NCI-H2081 (cell line): ENCODE measurements at places on chromosomes 7 and 10.

DNA sequence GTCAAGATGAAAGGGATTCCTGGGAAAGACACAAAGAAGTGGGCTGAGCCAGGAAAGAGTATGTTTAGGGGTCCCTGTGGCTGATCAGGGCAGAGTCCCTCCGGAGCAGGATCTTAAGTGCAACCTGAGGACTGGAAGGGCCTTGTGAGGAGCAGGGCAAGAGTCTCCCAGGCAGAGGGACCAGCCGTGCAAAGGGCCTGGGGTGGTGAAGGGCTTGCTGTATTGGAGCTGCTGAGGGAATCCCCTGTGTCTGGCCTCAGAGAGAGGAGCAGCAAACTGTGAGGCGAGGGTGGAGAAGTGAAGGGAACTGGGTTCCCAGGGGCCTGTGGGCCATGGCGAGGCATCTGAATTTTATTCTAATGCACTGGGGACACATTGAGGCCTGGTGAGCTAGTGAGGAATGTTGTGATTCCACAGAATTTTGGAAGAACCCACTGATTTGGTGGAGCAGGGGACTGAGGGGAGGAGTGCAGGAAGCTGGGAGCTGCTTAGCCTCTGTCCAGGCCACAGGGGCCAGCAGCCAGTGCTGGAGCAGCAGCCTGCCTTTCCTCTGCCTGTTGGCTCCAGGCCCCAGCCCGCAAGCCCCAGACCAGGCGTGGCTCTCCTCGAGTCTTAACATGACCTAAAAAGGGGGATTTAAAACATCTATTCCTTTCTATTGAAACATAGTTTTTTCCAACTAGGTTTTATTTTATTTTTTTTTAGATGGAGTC is 138.4 kb upstream of the IGFBP3 start:
- DNase-seq, result no peak

- DNase-seq, result peak; percentile 12
Observed at GRCh38 chr7:55887821-55888247, 578 bp downstream of the ZNF713 start.

DNA sequence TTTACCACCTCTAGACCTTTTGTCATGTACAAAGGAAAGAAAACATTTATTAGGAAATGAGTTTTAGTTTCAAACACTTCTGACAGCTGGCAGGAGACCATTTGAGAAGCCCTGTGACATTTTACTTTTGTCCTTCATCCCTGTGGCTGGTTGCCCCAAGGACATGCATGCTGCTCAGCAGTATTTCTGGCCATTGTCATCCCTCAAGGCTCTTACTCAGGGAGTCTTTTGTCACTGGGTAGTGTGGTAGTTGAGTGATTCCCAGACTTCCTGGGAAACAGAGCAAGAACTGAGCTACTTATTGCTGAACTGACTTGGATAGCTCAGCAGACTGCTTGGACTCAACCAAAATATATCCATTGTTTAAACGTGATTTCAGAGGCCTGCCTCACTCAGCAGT is 142.8 kb downstream of the LRRC4 start:
- DNase-seq, result no peak

GRCh38 chr10:133394064-133394663 is at the start of gene MTG1:
TSS of gene MTG1 (plus strand) at chr10:133394157. CDS start at chr10:133394221, 64 bp downstream.
- DNase-seq, result peak; percentile 85

DNA sequence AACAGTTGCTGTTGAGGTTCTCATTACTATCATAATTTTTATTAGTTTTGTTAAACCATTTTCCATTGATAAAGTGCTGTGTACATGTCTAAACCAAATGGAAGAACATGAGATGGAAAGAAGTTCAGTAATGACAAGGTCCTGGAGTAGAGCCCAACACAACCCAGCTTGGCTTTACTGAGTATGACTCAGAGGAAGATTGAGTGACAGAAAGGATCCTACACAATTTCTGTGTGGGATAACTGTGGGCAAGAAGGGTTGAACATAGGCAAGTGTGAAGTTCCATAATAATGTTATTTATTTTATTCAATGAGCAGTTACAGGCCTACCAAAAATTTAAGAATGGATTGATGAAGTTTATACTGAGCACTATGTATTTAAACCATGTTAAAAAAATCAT is 15.9 kb downstream of the PRKG1 start:
- DNase-seq, result no peak

DNA sequence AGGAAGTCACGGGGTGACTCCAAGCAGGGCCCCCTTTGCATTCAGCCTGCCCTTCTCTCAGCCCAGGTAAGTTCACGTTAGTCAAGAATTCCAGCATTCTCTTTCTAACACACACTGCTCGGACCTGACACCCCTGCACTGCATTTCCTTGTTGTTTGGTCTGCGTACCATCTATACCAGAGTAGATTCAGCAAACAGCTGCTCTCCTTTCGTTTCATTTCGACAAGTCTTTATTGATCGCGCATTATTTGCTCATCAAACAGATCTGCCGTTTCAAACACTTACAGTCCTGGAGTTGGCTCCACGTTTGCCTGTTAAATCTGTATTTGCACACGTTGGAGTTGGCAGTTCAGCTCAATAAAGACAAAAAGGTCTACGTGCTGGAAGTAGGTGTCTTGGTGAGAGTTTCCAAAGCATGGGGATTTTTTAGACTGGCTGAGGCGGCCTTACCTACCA is 495.1 kb downstream of the RPS24 start:
- peak; percentile 51 for DNase-seq

GRCh38 chr7:107913851-107914250 is 22.9 kb downstream of the DLD start:
- no peak for DNase-seq

- DNase-seq, result peak; percentile 45
Observed at GRCh38 chr10:19819419-19820033, 3.3 kb downstream of the PLXDC2 start.

DNA sequence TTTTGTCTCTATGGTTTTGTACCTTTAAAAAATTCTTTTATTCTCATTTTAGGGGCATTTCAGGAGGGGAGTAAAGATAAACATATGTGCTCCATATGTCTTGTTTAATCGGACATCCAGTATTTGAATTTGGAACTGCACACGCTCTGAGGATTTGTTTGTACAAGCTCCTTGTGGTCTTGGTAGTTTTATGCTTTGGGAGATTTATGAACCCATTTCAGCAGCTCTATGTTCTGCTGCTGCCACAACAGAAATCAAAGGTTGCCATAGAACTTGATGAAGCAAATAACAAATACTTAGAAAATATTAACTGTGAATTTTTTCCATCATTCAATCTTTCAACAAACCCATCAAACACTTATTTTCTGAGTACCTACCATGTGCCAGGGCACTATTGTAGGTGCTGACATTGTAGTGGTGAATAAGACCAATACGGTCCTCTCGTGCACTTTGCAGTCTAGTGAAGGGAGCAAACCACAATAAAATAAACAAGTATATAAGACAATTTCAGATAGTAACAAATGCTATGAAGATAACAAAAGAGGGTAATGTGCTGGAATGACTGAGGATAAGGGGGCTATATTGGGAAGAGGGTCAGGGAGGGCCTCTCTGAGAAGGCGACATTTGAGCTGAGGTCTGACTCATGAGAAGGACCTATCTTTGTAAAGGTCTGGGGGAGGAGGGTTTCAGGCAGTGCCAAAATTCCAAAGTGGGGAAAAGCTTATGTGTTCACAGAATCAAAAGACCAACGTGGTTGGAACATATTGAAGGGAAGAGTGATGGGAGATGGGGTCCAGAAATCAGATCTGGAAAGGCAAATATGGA is 30.4 kb downstream of the MYPN start:
- DNase-seq, result no peak

- no peak for DNase-seq
Observed at GRCh38 chr10:43853369-43853768, 204.7 kb upstream of the ZNF32 start.

GRCh38 chr7:31549611-31550010 is 35.7 kb downstream of the ITPRID1 start:
- no peak for DNase-seq

GRCh38 chr7:6251653-6252052 is 20.8 kb downstream of the CYTH3 start:
- DNase-seq, result no peak

- DNase-seq, result peak; percentile 80
Observed at GRCh38 chr7:88432301-88432700, 125.6 kb upstream of the STEAP4 start.

- DNase-seq, result no peak
Observed at GRCh38 chr7:30973791-30974604, 10.2 kb downstream of the GHRHR start.

DNA sequence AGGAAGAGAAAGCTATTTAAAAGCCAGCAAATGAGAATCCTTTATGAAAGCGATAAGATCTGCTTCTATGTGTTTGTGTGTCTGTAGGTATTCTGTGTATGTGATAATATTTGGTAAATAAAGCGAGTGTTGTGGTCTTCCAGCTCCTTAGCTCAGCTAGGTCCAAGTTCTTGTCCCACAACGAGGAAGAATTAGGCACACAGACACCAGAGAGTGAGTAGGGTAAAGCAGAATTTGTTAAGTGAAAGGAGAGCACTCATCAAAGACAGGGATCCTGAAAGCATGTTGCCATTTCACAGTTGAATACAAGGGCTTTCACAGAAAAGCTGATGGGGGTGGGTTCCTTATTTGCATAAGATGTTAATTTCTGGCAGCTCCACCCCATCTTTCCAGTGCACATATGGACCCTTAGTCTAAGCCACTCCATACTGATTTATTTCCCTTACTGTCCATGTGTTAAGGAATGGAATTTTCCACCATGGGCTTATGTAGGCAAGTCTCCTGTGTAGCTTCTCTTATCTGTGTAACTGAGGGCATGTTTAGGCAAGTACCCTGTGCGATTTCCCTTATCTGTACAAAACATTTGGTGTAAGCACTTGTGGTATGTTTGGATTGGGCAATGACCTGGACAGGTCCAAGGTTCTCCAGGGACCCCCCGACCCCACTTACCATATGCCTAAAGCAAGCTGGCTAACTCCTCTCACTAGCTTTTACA is 165.9 kb upstream of the VIPR2 start:
- DNase-seq, result no peak

DNA sequence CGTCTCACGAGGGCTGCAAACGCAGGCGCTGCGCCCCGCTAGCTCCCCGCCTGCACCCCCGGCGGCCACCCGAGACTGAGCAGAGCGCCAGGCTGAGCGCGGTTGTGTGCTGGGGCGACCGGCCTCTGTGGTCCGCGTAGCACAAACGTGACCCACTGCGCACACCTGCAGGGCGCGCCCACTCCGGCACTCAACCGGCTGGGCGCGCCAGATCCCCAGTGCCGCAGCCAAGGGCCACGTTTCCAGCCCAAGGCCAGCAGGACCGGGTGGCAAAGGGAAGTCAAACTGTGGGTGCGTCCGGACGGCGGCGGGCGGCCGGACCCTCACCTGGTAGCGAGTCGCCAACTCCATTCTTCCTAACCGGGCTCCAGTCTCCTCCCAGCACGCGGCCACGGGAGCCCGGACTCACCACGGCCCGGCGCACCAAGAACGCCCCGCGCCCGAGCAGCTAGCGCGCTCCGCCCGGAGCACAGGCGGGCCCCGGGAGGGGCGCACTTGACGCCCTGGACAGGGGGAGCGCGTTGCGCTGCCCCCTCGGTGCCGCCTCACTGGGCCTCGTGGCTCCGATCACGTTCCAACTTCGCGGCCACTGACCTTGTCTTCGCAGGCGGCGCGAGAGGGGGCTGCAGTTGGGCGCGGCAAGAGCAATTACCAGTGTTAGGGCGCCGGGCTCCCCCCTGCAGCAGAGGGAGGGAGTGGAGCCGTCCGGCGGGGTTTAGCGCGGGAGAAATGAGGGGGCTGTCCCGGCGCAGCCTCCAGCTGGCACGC is at the start of gene CDCA7L:
Gene CDCA7L, minus strand, starts transcription at position 446 of the 768 bp plus-strand sequence. Its CDS starts 95 bp downstream, at position 351.
- peak; percentile 74 for DNase-seq

GRCh38 chr7:83947260-83947659 is 247.3 kb downstream of the SEMA3A start:
- DNase-seq, result no peak

GRCh38 chr10:31151301-31151700 is 119.6 kb upstream of the ZNF438 start:
- no peak for DNase-seq

- DNase-seq, result no peak
Observed at GRCh38 chr7:55212838-55213237, 152.3 kb upstream of the LANCL2 start.

DNA sequence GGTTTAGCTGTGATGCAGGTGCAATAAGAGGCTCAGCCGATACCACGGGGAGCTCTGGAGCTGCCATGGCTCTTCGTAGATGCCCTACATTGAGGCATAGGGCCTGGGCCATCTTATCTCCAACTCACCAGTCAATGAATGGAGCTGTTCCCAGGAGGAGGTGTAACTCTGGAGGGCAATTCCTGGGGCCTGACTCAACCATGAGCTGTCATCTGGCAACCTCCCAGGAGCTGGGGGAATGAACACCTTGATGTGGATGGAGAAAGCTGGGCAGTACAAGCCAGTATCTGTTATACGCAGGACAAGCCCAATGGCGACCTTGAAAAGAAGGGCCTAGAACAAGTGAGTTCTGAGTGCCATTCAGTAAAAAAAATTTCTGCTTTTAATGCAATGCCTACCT is 224.0 kb upstream of the PLXDC2 start:
- no peak for DNase-seq

- DNase-seq, result no peak
Observed at GRCh38 chr10:16811292-16811691, 5.9 kb downstream of the RSU1 start.

- DNase-seq, result no peak
Observed at GRCh38 chr10:20633714-20634113, 263.4 kb downstream of the NEBL start.

- DNase-seq, result peak; percentile 25
Observed at GRCh38 chr7:112449353-112449752, 907 bp upstream of the IFRD1 start.

GRCh38 chr7:26721450-26721849 is 142.9 kb downstream of the SKAP2 start:
- DNase-seq, result no peak

GRCh38 chr10:29656451-29656992 is 21.8 kb upstream of the SVIL start:
- DNase-seq, result no peak

DNA sequence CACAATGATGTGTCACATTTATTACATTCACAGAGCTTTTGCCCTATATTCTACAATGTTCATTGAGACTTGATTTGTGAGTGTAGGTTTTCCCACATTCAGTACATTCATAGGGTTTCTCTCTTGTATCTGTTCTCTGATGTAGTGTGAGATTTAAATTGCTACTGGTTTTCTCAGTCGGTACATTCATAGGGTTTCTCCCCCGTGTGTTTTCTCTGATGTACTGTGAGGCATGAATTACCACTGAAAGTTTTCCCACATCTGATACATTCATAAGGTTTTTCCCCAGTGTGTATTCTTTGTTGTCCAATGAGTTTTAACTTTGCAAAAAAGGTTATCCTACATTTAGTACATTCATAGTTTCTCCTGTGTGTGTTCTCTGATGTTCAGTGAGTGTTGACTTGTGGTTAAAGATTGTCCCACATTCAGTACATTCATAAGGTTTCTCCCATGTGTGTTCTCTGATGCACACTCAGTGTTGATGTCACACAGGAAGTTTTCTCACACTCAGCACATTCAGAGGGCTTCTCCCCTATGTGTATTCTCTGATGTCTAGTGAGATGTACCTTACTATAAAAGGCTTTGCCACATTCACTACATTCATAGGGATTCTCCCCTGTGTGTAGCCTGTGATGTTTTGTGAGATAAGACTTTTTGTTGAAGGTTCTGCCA is 63.0 kb downstream of the ZNF248 start:
- DNase-seq, result no peak
